Stimulated activated CD4-positive, alpha-beta T cell treated with anti-CD3 and anti-CD28 coated beads, TNF-alpha, amount 100 ng/mL, for 1 hour (primary cell): ENCODE measurements at places on chromosomes 7 and 10.

DNA sequence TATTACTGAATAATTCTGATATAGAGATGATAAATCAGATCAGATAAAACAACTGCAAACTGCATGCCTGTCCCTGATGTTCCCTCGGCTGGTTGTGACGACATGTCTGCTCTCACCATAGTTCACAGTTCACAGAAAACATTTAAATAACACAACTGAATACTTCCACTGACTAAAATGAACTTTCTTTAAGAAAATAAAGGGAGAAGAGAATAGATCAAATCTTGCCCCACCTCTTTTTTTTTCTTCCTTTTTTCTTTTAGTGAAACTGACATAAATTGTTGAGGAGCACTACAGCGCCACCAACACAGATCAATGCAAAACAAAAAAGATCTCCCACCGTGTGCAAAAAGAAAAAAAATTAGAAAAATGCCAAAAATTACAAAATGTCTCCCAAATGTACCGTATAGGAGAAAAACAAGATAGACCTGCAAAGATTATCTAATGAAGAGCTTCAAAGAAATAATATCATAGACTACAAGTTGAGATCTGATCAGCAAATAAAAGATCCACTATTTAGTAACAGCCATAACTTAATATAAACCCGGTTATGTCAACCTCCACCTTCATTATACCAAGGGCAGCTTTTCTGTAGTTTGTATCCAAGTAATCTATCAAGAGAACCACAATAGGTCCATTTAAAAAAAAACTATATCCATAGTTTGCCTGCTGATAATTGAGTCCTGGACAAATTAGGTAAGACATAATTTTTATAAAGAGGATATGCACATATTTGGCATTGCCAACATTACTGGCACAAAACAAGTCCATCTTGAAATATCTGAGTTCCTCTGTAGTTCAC is 30.7 kb upstream of the EPC1 start:
- no peak for DNase-seq

DNA sequence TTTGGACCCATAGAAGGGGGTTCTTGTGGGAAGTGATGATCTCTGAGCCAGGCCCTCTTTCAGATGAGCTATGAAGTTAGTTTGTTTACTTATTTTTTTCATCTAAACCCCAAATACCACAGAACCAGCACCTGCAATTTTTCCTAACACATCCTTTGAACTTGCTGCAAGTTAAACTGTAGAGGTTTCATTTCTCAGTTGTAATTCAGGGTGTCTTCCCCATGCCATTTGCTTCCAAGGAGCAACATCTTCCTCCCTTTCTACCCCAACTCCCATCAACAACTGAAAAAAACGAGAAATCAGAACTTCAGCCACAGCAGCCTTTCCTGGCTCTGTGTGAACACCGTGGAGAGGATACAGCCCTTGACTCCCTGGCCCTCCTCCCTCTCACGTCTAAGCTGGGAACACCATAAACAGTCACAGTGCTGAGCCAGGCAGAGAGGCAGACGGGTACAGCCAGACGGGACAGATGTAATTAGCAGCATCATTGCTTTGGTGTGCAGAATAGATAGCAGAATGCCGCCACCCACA is 63.6 kb downstream of the RGS10 start:
- DNase-seq: no peak

DNA sequence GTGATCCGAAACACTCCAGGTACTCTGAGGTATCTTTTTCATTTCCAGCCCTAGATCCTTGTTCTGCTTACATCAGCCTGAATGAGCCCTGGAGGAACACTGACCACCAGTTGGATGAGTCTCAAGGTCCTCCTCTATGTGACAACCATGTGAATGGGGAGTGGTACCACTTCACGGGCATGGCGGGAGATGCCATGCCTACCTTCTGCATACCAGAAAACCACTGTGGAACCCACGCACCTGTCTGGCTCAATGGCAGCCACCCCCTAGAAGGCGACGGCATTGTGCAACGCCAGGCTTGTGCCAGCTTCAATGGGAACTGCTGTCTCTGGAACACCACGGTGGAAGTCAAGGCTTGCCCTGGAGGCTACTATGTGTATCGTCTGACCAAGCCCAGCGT is 5.1 kb downstream of the OIT3 start:
- no peak for DNase-seq

DNA sequence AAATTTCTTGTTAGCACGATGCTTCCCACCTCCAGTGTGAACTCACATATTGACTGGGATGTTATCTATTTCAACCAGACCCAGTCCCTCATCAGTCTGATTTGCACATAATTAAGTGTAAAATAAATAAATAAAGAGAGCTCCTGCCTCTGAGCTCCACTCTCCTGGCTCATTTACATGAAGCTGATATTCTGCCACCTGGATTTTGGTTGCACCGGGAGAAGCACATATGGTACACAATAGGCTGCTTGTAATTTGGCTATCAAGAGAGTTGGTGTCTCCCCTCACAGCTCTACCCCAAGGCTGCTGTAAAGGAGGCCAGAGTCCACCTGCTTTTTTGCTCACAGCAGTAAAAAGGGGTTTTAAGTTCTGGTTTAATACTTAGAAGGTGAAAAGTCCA is 610.5 kb downstream of the KCNMA1 start:
- no peak for DNase-seq

DNA sequence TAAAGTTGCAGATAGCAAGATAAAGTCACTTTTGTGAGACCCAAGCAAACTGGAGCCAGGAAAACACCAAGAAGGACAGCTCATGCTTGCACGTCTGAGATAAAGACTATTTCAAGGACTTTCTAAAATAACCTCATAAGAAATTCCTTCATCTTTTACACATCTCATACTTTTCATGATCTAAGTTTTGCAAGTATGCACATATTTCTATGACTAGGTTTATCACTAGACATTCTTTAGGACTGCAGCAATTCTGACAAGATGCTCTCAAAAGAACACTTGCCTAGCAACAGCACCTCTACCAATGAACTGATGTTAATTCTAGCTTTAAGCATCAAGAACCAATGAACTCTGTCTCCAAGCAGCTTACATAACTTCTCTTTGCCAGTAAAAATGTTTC is 457.6 kb downstream of the SEMA3D start:
- no peak for DNase-seq

GRCh38 chr7:25148772-25149575 is 23.9 kb upstream of the CYCS start:
- no peak for DNase-seq

GRCh38 chr10:63886281-63887022 is 365.3 kb downstream of the REEP3 start:
- DNase-seq: no peak

GRCh38 chr10:62819141-62819920 is 3.2 kb upstream of the EGR2 start:
- no peak for DNase-seq

GRCh38 chr10:80415734-80416478 is 7.6 kb downstream of the PRXL2A start:
- DNase-seq: no peak

DNA sequence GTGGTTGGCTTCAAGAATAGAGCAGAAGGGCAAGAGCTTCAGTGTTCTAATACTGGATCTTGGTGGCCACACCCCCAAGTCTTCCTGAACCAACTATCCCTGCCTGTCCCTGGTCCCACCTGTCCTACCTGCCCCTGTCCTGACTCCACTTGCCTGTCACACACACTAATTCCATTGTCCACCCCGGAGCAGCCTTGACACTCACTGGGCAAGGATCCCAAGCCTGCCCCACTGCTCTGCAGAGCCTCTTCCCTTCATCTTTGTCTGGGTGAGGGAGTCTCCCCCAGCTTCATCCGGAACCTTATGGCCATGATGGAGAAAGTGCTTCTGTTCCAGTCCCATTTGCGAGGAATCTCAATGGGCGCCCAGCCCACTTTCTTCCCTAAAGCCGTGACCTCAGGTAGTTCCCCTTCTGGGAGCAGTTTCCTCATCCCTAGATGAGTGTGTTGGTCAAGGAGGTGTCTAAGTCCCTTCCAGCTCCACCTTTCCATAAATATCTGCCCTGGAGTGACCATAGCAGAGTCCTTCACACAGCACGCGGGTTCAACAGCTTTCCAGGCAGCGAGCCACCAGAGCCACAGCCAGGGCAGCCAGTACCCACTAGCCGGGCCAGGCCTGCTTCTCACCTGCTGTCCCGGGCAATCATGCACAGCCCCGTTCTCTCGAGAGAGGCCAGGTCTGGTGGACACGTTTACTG is 61.5 kb downstream of the VIPR2 start:
- no peak for DNase-seq

DNA sequence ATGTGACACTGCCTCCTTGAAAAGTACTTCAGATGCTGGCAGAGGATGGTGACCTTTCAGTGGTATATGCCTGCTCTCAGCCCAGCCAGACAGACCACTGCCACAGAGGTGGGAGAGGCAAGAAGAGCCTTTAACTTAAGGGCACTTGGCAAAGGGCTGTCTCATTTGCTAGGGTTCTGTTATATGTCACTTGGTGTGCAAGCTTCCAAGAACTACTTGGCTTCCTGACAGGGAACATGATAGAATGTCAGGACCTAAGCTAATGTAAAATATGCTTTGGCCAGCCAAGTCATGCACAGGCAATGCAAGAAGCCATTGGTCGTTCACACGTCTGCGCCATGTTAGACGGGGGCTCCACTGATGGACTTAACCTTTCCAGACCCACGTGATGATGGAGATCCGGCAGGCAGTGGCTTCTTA is 54.7 kb downstream of the RBM20 start:
- no peak for DNase-seq

DNA sequence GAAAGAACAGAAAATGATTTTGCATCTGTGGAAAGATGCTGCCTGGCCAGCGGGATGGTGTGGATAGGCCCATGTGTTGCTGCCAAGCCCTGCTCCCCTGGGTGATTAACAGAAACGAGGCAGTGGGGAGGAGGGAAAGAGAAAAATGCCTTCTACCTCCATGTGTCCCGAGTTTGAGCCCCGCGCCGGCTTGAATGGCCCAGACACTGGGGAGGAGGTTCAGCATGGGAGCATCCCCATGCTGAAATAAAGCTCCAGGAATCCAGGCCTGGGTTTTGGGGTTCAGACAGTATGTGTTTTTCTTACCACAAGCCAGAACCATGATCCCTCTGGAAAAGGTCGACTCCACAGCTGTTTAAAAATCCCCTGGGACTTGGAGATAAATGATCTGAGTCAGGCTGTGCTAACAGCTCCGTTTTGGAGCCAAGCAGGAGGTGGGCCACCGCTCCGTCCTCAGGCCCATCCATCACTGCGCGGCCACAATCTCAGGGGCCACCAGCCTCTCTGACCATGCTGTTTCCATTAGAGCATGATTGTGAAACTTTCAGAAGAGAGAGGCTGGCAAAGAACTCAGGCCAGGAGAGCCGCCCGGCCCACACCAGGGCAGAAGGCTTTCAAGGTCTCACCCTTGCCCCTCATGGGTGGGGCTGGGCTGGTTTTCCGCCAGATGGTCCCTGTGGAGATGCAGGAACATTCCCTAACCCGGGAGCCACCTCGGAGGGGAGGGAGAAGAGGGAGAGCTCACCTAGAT is 299.7 kb downstream of the ZEB1 start:
- no peak for DNase-seq

DNA sequence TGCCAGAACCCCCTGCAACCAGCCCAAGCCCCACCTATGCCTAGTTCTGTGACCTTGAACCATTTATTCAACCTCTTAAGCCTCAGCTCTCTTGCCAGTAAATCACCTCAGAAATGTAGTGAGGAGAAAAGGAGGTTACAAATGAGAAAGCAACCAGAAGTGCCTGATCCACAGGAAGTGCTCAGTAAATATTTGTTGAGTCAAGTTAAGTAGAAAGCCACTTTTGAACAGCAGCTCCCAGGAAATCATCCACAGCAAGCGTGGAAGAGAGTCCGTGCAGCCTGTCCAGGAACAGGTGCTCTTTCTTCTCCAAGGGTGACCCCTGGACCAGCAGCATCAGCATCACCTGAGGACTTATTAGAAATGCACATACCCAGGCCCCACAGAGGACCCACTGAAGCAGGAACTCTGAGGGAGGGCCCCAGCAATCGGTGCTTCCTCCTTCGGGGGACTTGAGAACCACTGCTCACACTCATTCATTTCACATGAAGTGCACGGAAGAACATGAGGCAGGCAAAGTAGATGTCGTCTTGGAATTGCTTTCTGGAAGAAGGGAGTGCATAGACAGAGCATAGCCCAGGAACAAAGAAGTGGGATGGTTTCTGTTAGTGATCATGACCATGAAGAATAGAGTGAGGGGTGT is 6.3 kb upstream of the C10orf71 start:
- DNase-seq: no peak

GRCh38 chr7:149427096-149427680 is 33.7 kb downstream of the ZNF777 start:
- no peak for DNase-seq

DNA sequence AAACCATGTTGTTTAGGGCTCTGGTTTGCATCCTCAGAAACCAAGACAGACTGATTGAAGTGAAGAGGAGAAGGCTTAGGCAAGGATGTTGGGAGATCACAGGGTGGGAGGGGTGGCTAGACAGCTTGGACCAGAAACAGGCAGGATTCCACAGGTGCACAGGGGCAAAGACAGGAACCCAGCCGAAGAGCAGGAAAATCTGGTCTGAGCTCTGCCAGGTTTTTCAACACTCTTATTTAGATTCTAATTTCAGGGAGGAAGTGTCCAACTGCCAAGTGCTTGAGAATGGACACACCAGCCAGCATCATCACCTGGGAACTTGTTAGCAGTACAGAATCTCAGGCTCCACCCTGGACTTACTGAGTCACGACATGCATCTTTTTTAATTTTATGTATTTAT is 93.8 kb downstream of the MARCHF5 start:
- no peak for DNase-seq

- no peak for DNase-seq
Observed at GRCh38 chr7:155322530-155322929, 24.9 kb downstream of the INSIG1 start.

DNA sequence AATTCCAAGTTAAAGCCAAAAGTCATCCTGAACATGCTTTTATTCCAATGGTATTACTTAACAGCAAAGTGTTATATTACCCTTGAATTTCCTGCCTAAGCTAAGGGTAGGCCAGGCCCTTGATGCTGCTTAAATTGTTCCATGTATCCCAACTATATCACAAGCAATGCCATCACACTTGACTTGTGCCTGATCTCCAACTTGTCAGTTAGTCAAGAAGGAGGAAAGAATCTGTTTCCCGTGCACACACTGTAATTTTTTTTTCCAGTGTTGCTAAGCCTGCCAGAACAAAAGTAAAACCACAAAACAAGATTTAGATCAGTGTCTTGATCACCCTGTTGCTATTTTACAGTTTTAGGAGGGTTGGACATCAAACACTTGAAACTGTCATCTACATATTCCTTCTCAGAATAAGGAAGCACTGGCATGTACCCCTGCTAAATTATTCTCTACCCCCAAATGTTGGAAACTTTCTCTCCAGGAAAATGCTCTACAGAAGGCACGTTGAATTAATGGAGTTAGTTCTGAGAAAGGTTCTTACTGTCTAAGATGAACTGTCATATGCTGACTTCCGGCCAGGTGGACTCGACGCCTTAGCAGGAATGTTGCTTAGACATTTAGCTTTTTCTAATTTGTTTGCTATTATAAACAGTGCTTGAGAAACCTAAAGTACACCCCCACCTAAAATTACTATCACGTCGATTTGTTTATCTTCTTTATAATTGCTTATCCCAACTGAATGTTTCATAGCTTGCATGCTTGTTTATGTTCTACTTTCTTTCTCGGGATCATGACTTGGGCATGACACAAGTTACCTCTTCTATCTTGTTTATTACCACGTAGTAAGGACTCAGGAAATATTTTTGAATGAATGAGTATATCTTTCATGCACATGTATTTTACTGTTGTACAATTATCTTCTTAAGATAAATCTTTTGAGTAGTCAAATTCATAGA is 105.5 kb upstream of the ZNF438 start:
- no peak for DNase-seq

GRCh38 chr7:116447436-116447835 is 52.1 kb upstream of the CAV2 start:
- no peak for DNase-seq

- no peak for DNase-seq
Observed at GRCh38 chr7:127413326-127413725, 20.8 kb upstream of the ZNF800 start.
